ENCODE measurements at places on chromosomes 13 and 19. TPM values are rescaled to one million over a fixed set of nuclear protein-coding genes. Genes with fewer than 3 reads are reported as not detected.
A peak's percentile ranks its signal among the peaks of the same experiment; 100 is the strongest.

LHFPL6 gene
- total RNA-seq, result 19.4 TPM

GRCh38 chr19:49546825-49547565 is 19.2 kb downstream of the RCN3 start:
- no peak for DNase-seq

DNA sequence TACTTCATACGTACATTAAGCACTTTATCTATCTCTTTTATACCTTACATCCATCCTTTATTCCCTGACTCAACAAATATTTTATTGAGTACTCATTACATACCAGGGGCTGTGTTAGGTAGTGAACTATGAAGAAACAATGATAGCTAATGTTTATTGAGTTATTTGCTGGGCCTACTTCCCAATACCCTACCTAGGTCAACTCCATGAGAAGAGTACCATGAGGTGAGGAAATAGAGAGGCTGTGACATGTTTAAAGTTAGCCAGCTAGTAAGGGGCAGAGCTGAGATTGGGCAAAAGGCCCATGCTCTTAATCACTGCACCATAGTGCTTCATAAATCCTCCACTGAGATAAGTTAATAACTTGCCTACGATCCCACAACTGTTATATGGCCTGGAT is 79.9 kb downstream of the FREM2 start:
- DNase-seq, result no peak

DNA sequence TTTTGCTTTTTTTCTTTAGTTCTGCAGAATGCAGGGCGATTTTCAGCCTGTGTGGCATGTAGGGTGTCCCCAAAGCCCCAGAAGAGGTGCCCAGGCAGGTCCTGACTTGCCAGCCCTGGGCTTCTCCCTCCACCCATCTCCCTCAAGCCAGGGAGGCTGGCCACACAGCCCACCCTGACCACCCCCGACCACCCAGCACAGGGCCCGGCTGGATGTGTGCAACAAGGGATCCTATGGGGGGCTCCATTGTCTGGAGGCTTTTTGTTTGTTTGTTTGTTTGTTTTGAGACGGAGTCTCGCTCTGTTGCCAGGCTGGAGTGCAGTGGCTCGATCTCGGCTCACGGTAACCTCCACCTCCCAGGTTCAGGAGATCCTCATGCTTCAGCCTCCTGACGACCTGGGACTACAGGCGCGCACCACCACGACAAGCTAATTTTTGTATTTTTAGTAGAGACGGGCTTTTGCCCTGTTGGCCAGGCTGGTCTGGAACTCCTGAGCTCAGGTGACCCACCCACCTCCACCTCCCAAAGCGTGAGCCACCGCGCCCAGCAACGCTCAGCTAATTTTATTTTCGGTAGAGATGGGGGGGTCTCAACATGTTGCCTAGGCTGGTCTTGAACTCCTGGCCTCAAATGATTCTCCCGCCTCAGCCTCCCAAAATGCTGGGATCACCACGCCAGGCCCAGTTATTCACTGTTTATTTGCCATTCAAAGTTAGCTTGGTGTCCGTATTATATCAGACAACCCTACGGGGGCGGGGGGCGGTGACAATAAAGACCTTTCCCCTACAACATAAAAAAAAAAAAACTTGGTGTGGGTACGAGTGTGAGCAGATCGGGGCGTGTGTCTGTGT is 7.8 kb upstream of the MKNK2 start:
- peak; percentile 63 for DNase-seq

DNA sequence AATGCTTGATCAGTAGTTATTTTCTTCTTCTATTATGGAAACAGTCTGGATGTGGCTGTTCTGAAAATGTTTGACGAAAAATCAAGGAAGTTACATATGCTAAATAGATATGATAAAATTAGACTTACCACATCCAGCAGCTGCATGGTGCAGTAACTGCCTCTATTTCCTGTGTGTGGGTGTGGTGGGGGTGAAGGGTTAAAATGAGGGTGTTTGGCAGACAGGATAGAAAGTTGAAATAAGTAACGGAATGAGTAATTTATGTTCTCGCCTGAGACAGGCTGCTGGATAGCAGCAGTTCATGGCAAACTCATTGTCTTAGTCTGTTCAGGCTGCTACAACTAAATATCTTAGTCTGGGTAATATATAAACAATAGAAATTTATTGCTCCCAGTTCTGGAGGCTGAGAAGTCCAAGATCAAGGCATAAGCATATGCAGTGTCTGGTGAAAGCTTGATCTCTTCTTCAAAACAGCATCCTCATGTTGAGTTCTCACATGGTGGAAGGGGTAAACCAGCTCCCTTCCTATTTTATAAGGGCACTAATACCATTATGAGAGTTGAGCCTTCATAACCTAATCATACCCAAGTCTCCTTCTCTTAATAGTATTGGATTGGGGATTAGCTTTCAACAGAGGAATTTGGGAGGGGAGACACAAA is 1248.9 kb downstream of the SLITRK5 start:
- DNase-seq, result no peak
